Inflammatory macrophage (primary cell): ENCODE measurements at places on chromosomes 11 and 22.

DNA sequence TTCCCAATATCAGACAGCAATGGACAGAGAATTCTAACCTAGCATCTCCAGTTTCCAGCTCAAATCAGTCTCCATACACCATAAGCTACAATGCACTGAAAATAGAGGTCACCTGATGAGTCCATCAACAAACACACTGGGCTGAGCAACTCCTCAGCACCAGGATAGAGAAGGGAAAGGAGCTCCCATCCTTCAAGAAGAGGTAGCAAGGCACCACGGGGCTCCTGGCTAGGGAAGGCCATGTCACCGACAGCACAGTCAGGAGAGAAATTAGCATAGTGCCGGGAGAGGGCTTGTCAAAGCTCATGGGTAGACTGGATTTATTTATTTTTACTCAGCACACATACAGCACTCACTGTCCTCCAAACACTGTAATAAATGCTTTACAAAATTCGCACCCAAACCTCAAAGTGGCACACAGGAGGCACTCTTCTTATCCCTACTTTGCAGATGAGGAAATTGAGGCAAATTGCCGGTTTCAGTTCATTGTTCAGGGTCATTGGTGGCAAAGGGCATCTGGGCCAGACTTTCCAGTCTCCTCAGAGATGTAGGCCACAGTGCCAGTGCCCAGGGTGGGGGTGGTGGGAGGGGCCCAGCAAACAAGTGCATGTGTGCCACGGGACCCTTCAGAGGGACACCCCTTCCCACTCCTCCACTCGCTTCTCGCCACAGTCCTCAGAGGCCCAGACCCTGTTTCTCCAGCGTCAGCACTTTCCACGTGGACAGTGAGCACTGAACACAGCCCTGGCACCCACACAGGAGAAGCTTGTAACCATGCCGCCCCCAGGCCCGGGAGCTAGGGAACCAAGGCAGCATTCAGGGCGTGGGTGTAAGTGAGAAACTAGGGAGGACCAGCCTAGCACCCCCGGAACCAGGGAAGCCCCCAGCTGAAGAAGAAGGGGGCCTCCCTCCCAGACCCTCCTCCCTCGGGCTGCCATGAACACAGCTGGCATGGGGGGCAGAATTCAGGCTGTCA lies 1417.4 kb downstream of the TBC1D22A start:
- no peak for DNase-seq

DNA sequence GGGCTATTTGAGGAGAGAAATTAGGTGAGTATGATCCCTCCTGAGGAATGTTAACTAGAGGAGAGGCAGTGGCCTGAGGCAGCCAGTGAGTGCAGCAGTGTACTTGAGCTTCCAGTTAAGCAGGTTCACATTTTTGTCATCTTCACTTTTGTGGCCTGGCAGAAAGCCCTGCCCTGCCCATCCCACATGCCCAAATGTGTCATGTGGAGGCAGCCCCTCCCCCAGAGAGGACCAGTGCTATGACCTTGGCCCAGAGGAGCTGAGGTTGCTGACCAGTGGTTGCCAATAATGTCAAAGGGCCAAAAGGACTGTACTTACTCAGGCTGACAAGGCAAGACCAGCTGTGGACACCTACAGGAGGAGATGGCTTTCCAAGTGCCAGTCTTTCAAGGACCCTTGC lies 17.6 kb upstream of the GRK2 start:
- DNase-seq, result no peak

- DNase-seq, result no peak
Measured at GRCh38 chr11:34634694-34635062, 13.8 kb downstream of the EHF start.

GRCh38 chr11:70466596-70466995 lies 68.3 kb downstream of the CTTN start:
- no peak for DNase-seq

GRCh38 chr22:19974268-19974861 lies 32.7 kb upstream of the TXNRD2 start:
- DNase-seq, result peak; percentile 5

GRCh38 chr11:18191376-18191775 lies 18.7 kb downstream of the MRGPRX4 start:
- DNase-seq, result peak; percentile 37

DNA sequence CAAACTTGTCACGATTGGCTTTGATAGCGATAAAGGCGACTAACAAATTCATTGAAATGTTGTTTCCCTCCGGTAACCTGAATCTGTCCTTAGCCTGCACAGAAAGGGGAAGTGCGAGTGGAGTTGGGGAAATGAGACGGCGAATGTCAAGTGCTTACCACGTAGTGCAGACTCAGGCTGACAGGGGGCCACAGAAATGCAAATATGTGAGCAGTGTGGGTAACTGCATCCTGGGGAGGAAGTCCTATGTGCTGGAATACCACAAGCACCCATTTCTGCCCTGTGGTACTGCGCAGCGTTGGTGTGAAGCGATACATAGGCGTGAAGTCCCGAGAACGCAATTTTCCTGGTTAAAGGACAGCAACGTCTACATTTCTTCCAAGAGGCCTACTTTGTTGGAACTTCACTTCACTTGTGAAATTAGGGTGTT lies 869 bp upstream of the EIF4ENIF1 start:
- DNase-seq, result peak; percentile 97

DNA sequence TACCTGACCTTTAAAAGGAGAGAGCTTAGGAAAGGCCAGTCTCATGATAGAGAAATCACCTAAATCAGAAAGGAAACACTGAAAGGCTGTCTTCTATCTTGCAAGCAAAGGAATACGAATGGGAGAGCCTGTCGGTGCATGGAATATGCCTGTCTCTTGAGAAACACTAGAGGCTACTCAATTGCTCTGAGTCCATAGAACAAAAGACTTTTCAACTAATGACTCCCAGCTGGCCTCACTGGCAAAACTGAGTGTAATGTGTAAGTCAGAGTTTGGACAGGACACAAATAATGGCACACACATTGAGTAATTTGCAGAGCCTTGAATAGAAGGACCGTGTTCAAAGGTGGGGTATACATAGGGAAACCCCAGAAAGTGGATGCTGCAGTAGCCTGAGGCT lies 171.0 kb upstream of the ARHGAP20 start:
- no peak for DNase-seq

DNA sequence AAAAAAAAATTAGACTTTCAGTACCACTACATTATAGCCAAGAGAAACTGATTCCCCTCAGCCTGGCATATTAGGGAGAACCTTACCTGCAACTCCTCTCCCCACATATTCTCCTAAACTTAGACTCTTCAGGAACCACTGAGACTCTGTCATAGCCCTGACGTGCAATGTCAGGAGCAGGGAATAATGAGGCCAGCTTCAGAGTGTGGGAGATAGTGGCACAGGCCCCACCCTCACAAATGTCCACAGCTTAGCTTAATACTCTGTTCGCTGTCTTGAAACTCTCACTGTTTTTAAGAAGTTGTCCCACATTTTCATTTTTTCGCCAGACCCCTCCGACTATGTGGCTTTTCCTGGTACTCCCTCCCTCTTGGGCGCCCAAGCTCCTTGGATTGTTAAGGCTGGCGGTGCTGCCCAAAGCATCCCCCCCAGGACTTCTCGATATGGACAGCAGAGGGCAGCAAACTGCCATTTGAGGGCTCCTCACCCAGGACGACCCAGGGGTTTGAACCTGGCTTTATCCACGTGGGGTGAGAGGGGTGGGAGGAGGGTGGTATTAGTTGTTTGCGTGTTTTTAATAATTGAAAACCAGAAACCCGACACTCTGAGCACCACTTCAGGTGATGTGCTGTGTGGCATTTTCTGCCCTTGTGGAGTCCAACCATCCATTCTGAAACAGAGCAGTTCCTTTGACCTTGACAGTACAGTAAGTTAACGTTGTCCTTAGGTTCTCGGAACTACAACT lies 45.2 kb upstream of the RASSF10 start:
- DNase-seq, result peak; percentile 44

DNA sequence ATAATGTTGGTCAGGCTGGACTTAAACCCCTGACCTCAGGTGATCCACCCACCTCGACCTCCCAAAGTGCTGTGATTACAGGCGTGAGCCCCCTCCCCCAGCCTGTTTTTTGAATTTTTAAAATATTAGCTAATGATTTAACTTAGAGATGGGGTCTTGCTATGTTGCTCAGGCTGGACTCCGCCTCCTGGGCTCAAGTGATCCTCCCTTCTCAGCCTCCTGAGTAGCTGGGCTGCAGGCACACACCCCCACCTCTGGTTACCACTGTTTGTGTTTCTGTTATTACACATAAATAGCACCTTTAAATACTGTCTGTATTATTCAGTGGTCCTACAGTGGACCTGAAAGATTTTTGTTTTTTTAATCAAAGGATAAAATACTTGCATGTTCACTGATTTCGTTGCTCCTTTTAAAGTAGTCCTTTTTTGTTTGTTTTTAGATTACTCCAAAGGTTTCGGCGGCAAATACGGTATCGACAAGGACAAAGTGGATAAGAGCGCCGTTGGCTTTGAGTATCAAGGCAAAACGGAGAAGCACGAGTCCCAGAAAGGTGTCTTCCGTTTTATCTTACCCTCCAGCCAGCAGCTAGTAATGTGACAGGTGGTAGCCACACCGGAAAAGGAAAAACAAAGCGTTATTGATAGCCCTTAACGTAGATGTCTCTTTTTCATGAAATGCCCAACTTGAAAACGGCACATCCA lies 21.1 kb downstream of the CTTN start:
- DNase-seq, result no peak

- no peak for DNase-seq
Measured at GRCh38 chr11:116478205-116478604, 294.6 kb downstream of the BUD13 start.

DNA sequence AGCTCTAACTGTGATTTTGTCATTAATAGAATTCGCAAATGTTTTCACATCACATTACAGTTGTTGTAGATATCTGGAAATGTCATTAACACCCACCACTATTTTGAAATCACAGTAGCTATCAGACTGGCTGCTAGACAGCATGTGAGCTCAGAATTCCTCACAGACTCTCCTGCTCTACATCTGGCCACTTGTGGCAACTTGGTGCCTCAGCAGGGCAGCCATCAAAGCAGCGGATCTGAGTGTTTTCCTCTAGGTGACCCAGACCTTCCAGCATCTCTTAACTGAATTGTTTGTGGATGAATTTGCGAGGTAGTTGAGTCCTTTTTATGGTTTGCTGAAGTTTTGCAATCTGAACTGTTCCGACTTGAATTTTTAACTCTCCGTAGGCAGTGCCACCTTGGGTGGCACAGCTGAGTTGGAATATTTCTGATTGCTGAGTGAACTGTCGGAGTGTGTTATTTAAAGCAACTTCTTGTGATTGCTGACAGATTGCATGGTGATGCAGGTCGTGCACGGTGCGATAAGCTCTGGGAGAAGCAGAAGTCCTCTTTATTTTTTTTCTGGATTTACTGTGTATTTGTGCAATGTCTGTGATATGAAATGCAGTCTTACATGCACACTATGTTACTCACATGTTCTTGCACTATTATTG lies 114.0 kb upstream of the PLET1 start:
- no peak for DNase-seq

DNA sequence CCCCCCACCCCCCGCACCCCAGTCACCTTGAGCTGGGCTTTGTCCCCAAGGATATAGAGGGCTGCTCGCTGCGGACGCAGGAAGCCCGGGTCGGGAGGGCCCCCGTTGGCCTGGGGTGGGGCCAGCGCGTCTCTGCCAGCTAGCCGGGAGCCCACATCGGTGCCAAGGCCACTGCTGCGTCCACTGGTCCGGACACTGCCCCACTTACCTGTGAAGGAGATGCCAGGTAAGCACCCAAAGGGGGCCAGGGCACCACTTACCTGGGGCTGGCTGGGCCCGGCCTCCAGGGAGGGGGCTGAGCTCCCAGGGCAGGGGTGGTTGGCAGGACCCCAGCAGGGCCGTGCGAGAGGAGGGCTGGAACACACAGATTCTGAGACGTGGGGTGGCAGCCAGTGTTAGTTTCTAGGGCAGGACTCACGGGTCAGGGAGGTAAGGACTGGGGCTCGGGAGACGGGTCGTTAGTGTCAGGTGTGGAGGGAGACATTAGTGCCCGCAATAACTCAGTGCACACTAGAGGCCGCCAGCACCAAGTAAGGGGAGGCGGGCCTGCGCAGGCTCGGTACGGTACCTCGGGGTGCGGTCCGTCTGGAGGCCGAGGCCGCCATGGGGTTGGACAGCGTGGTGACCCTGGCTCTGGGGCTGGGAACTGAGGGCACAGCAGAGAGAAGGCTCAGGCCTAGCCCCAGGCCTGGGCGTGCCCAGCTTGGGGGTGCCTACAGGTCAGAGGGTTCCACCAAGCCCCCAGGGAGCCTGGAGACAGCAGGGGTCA lies 18.2 kb downstream of the SBF1 start:
- no peak for DNase-seq

GRCh38 chr11:130580372-130580771 lies 131.9 kb downstream of the ADAMTS15 start:
- DNase-seq, result no peak

DNA sequence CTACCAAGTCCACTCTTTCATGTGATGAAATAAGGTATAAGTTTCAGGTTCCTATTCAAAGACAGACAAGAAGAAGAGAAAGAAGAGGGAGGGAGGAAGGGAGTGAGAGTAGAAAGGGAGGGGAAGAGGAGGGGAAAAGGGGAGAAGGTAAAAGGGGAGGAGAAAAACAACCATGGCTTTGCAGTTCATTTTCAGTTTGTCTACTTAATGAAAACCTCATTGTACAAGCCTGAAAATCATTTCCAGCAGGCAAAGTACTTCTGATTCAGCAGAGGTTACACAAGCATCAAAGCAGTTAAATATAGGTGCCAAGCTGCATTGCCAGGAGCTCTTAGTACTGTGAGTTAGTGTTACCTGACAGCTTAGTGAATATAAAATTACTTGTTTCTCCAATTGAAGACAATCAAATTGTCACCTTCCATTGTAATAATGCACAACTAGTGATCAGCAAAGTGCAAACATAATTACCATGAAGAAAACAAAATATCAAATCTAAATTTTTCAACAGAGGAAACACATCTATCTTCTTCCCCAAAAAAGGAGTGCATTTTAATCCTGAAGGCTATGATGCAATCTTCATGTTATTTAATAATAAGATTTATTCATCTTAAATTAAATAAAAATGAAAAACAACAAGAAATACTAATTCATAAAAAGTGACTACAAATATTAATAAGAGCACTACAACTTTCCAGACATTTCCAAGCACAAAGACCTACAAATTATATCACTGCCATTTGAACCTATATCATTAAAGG lies 8.2 kb downstream of the SOX6 start:
- no peak for DNase-seq

DNA sequence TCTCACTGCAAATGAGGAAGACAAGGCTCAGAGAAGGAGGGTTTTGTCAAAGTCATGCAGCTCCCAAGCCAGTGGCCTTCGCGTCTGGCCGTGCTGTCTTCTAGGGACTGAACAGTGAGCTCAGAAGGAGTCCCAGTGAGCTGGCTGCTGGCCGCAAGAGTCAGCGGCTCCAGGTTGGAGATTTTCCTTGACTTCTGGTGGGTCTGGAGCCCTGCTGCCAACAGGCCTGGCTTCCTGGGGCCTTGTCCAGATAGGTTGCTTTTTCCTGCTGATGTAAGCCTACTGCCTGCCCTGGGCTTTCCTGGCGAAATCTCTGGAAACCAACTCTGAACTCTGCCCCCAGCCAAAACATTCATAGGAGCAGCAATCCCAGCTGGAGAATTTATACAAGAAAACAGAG lies 272.7 kb upstream of the CADM1 start:
- DNase-seq, result no peak
